Activated T-cell treated with anti-CD3 and anti-CD28 coated beads, Interleukin-2, amount 50 U/mL, for 1 hour (primary cell): ENCODE measurements at places on chromosomes 5 and 9.

DNA sequence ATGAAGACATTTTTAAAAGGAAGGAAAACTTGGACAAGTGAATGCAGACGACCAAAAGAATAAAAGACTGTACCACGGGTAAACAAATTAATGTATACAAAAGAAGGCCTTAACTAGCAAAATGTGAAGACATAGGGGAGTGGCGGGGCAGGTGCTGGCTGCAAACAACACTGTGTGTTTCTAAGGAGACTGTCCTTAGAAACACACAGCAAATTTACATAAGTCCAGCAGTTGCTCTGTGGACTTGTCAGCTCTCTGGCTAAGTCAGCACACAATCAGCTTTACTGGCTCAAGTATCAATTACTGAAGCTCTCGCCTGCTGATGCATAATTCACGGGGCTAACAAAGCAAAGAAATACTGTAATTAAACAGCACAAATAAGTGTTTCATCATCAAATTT, 24.8 kb downstream of the PTBP3 start:
- DNase-seq = no peak

DNA sequence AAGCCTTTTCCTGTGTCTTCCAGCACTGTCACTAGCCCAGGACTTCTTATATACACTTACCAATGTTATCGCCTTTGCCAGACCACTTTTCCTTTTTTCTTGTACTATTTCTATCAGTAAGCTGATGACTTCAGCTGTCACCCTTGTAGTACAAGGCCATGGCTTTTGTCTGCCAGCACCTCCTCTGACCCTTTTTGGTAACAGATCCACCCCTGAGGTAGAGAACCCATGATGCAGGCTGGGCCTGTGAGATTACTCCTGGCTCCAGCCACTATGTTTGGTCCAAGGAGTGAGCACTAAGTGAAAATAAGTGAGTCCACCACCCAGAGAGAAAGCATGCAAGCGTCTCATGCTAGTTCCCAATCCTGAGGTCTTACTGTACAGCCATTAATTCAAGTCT, 406.7 kb downstream of the MLLT3 start:
- no peak for DNase-seq

DNA sequence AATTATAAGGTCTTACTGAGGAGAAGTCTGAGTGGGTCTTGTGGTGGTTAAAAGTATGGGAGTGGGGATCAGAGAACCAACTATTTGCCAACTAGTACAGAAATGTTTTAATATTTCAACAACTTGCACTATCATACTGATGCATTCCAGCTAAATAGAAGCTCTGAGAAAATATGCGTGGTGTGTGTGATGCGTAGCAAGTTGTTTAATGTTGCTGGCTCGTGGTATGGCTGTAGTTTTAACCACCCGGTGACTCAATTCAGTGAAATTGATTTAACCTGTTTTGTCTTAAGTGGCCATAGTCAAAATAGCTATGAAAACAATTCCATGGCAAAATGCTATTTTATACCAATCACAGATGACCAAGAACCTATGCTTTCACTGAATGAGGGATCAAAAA, 176.5 kb upstream of the SLC24A2 start:
- DNase-seq = no peak

GRCh38 chr5:146409054-146409671, 38.0 kb upstream of the TCERG1 start:
- DNase-seq = no peak

DNA sequence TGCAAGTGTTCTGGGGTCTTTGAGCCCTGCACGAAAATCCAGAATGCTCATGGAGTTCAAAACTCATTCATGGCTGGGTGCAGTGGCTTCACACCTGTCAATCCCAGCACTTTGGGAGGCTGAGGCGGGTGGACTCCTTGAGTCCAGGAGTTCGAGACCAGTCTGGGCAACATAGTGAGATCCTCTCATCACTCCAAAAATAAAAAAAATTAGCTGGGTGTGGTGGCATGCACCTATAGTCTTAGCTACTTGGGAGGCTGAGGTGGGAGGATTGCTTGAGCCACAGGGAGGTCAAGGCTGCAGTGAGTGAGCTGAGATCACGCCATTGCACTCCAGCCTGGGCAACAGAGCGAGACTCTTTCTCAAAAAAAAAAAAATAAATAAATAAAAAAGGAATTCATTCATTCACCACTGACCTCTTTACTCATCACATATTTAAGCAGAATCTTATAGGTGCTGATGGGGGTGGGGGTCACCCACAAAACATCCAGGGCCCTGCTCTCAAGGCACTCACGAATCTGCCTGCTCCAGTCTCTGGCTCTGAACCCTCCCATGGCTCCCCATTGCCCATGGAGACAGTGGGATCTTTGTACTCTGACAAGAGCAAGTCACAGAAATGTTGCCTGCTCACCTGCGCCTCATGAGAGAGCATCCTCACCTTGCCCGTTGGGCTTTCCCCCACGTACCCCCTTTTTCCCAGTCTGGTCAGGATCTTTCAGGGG, 76.7 kb upstream of the IER5L start:
- no peak for DNase-seq

DNA sequence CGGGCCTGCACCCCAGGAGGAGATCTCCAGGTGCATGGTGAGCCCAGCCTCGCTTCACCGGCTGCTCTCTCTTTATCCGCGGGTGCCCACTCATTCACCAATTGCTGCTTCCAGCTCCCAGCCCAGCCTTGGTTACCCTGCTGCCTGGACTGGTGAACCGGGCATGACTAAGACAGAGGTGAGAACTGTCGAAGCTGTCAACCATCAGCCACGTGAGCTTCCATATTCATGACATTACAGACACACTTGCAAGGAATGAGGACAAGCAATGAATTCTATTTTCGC, 220.5 kb downstream of the ROR2 start:
- no peak for DNase-seq

- no peak for DNase-seq
These were observed 11.3 kb upstream of the ANKH start for GRCh38 chr5:14882658-14883580.

DNA sequence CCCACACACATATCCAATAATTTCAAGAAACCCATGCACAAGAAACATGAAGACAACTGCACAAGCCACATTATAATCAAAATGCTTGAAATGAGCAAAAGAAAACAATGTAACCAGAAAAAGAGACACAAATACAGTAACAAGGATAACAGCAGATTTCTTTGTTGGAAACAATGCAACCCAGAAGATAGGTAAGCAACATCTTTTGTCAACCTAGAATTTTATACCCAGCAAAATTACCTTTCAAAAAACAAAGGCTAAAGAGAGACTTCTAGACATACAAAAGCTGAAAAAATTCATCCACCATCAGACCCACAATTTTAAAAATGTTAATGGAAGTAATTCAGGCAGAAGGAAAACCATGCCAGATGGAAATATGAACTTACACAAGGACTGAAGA, 5.0 kb upstream of the COL23A1 start:
- DNase-seq = no peak

- DNase-seq = no peak
These were observed 1236.0 kb downstream of the MAT2B start for GRCh38 chr5:164741376-164741775.

- DNase-seq = no peak
These were observed 336.5 kb downstream of the RFX3 start for GRCh38 chr9:3189113-3189861.

DNA sequence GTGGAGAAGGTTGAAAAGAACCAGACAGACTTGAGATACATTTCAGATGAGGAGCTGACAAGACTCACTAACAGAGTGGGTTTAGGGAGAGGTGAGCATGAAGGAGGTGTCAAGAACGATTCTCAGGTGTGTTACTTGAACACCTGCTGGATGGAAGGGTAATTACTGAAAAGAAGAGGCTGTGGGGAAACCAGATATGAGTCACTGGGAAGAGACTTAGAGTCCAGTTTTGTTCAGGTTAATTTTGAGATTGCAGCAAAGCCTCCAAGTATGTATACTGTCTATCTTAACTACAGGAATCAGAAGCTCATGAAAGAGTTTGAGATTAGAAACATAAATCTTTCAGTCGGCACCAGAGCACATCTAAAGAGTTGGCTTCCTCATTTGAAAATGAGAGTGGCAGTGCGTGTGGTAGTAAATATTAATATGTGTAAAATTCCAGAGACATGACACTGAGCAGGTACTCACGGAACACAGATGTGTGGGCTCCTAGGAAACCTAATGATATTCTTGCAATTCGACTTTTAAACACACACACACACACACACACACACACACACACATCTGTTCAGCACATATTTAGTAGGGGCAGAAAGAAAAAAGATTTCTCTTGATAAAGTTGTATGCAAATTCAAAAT, 197.1 kb downstream of the CDH18 start:
- DNase-seq = no peak

DNA sequence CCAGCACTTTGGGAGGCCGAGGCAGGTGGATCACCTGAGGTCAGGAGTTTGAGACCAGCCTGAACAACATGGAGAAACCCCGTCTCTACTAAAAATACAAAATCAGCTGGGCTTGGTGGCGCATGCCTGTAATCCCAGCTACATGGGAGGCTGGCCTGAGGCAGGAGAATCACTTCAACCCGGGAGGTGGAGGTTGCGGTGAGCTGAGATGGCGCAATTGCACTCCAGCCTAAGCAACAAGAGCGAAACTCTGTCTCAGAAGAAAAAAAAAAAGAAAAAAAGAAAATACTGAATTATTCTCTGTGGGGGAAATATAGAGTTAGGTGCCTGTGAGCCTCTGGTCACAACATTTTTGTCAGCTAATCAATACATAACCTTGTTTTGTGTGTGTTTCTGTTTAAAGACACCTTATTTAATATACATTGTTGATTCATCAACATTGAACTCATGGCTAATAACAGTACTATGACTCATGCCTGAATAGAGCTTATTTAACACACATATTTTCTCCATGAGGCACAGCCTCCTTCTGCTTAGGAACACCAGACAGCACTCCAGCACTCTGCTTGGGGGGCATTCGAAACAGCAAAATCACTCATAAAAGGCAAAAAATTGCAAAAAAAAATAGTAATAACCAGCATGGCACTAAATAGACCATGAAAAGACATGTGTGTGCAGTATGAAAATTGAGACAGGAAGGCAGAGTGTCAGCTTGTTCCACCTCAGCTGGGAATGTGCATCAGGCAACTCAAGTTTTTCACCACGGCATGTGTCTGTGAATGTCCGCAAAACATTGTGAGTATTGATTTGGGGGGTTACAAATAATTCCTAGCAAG, at the start of gene IL31RA:
Gene IL31RA, plus strand, starts transcription at position 519 of the 836 bp plus-strand sequence. Its CDS starts 214 bp downstream, at position 733.
- DNase-seq = no peak

GRCh38 chr9:74172874-74173273, 324.3 kb upstream of the RORB start:
- no peak for DNase-seq

- DNase-seq = no peak
These were observed 599.6 kb downstream of the CCDC171 start for GRCh38 chr9:16152276-16153101.

DNA sequence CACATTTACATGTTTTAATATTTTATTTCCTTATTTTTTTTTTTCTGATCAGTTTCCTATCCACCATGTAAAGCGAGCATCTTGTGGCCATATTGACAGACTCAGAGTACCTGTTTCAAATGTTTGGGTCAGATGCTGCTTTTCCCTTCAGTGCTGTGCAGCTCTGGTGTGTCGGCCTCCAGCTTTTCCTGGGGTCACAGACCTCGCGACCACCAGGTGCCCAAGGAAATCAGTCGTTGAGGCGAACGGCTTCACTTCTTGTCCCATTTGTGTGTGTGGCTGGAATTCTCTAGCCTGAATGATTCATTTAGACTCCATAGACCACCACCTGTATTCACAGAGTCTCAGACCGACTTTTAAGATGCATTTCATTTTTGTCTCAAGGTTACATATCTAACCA, 166.9 kb upstream of the SPRY4 start:
- DNase-seq = no peak

DNA sequence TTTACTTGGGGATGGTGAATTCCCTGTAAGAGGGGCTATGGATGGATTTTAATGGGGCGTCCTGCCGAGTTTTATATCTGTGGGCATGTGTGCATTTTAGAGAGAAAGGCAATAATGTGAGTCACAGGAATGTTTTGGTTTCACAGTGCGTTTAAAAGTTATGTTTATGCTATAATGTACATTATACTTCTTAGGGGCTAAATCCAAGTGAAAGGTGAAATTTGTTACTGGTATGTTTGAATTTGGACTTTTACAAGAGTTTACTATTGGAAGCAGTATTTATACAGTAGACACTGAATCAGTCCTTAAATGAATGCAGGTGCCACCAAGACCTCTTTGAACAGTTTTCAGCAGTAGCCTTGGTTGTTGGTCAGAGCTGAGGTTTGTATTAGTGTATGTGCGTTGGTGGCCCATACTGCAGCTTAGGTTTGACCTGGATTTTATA, 5.6 kb downstream of the JMY start:
- no peak for DNase-seq

GRCh38 chr9:134659688-134660131, 18.1 kb downstream of the COL5A1 start:
- DNase-seq = no peak

GRCh38 chr5:135625061-135625460, 46.3 kb upstream of the CXCL14 start:
- no peak for DNase-seq

DNA sequence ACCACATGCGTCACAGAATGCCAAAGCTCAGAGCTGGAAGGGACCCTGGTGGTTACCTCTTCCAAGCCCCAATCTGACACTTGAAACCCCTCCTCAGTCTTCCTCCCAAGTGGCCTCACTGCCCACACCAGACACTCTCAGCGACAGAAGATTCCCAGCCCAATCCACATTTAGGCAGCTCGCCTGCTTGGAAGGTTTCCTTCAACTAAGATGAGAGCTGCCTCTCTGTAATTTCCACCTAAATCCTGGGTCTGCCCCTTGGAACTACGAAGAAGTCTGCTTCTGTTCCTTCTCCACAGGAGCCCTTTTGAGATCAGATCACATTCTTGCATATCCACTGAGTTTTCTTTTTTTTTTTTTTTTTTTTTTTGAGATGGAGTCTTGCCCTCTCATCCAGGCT, 83.7 kb downstream of the PAX5 start:
- DNase-seq = no peak

DNA sequence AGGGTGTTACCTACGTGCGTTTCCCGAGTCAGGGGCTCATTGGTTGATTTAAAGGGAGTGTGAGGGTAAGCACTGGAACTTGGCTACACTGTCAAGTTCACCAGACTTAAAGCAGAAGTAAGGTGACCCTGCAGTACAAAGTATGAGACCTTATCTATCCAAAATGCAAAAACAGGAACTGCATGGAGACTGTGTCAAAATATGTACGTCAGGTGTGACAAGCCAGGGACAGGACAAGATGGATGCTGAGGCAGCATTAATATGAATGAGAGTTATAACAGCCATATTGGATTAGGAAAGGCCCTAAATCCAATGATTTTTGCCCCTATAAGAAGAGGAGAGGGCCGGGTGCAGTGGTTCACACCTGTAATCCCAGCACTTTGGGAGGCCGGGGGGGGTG, 15.4 kb upstream of the SUSD3 start:
- no peak for DNase-seq

DNA sequence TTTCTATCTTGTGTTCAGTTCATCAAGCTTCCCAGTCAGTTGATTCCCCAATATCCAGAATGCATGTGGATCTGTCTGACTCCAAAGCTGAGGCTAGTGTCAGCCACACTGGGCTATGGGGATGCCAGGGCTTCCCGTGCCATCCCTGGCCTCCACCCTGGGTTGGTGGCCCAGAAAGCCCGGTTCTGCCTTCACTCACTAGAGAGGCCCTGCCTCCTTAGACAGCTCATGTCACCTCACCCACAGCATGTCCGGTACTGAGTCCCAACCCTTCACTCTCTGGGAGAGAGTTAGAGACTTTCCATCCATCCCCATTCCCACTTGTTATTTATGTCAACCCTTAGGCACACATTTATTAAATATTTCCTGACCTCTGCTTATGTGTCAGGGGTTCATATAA, 119.5 kb upstream of the GPR151 start:
- no peak for DNase-seq

- no peak for DNase-seq
These were observed 129.6 kb downstream of the TLE1 start for GRCh38 chr9:81559709-81560108.
